Activated CD8-positive, alpha-beta T cell treated with anti-CD3 and anti-CD28 coated beads for 36 hours (primary cell): ENCODE measurements at places on chromosomes 4 and X. TPM values are rescaled to one million over a fixed set of nuclear protein-coding genes. Genes with fewer than 3 reads are reported as not detected.

GRCh38 chr4:165872461-165873297 is at the start of gene TLL1:
Gene TLL1, plus strand, starts transcription at chr4:165873237. Its CDS starts 668 bp downstream, at chr4:165873905.
- DNase-seq: no peak

- DNase-seq: no peak
Observed at GRCh38 chrX:17021851-17022604, 75.6 kb downstream of the REPS2 start.

DNA sequence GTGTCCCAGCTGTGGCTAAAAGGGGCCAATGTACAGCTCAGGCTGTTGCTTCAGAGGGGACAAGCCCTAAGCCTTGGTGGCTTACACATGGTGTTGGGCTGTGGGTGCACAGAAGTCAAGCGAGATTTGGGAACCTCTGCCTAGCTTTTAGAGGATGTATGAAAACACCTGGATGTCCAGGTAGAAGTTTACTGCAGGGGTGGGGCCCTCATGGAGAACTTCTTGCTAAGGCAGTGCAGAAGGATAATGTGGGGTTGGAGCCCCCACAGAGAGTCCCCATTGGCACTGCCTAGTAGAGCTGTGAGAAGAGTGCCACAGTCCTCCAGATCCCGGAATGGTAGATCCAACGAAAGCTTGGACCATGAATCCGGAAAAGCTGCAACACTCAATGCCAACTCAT is 40.5 kb downstream of the UBA6 start:
- no peak for DNase-seq

- DNase-seq: no peak
Observed at GRCh38 chr4:96016634-96017299, 176.9 kb downstream of the PDHA2 start.

DNA sequence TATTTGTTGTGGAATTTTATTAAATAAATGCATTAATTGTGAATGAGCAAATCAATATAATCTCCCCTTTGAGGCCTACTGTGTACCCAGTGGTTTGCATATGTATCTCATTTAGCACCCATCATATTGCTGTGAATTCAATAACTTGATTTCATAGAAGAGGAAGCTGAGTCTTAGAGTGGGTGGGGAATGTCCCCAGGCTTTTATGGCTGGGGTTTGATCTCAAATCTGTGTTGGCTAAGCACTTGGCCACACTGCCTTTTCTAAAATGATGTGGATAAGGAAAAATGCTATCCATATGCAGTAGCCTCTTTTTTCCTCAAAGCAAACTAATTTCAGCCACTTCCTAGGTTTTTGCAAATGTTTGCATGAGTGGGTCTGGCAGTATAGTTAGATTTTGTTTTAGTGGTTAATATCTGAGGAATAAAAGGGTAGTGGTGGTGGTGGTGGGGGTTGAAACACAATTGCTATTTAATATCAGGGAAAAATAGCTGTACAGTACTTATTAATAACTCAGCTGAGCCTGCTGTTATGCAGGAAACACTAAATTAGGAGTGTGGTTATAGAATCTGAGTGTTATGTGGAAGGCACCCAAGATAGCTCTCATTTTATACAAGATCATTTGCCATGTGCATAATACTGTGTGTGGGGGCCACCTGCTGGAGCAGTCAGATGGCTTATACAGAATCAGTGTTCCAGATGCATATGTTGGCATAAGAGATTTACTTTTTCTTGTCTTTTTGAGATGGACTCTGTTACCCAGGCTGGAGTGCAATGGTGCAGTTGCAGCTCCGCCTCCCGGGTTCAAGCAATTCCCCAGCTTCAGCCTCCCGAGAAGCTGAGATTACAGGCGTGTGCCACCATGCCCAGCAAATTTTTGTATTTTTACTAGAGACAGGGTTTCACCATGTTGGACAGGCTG is 108.0 kb downstream of the TMEM131L start:
- peak; percentile 80 for DNase-seq

DNA sequence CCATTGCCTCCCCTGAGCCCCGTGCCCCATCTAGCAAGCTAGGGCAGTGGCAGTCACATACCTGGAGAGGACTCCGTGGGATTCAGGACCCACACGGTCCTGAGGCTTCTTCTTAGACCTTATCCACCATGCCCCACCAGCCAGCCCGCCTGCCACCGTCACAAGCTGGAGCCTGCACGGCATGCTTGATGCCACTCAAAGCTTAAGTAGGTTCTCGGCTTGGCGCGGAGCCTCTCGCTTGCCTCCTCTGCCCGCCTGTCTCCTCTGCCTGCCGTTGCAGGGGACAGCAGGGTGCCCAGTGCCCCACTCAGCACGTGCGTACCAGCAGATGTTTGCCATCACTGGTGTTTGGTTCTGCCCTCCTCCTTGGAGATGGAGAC is 14.1 kb downstream of the PSAPL1 start:
- no peak for DNase-seq

DNA sequence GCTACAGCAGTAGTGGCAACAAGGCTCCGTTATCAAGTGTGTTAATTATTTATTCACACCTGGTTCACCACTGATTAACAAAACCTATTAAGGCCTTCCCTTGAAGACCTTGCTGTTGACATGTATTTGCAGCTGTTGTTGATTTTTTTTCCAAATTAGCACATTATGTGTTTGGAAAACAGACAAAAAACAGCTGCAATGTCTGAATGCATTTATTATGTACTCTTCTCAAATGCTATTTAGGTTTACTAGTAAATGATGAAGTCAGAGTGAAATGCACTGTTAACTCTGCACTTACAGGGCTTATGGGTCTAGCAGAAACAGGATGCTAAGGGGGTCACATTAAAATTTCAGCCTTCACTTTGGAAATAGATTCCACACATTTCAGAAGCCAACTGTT is 99.5 kb upstream of the PCDH7 start:
- no peak for DNase-seq

DNA sequence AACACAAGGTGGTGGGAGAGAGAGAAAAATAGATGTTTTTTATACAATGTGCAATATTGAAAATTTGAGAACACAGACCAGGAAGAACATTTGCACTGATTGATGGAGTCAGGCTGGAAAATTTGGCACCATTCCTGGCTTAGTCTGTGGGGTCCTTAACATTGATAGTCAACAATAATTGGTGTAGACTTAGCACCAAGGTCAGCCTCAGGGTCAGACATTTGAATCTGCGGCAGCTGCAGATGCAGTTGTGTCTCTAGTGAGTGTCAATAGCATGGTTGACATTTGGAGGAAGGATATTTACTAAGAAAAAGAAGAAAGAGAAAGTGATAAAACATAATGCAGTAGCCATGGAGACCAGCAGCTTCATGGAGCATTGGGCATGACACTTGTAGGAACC is 31.5 kb upstream of the GLRA3 start:
- no peak for DNase-seq

- no peak for DNase-seq
Observed at GRCh38 chr4:17707671-17708070, 73.8 kb downstream of the FAM184B start.

GRCh38 chrX:54177306-54177705 is 5.7 kb downstream of the FAM120C start:
- no peak for DNase-seq

GRCh38 chr4:66688674-66689073 is 856.6 kb downstream of the CENPC start:
- DNase-seq: no peak

GRCh38 chrX:72045552-72046277 is 86.0 kb downstream of the RTL5 start:
- DNase-seq: no peak

DNA sequence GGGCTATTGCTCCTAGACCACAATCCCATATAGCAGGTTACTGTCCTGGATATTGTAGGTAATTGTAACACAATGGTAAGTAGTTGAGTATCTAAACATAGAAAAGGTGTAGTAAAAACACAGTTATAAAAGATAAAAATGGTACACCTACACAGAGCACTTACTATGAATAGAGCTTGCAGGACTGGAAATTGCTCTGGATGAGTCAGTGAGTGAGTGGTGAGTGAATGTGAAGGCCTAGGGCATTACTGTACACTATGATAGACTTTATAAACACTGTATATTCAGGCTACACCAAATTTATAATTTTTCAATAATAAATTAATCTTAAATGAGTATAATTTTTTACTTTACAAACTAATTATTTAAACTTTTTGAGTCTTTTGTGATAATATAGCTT is 425.7 kb downstream of the PABPC4L start:
- DNase-seq: no peak

GRCh38 chr4:139227729-139228404 is 50.8 kb upstream of the ELF2 start:
- DNase-seq: peak; percentile 9

DNA sequence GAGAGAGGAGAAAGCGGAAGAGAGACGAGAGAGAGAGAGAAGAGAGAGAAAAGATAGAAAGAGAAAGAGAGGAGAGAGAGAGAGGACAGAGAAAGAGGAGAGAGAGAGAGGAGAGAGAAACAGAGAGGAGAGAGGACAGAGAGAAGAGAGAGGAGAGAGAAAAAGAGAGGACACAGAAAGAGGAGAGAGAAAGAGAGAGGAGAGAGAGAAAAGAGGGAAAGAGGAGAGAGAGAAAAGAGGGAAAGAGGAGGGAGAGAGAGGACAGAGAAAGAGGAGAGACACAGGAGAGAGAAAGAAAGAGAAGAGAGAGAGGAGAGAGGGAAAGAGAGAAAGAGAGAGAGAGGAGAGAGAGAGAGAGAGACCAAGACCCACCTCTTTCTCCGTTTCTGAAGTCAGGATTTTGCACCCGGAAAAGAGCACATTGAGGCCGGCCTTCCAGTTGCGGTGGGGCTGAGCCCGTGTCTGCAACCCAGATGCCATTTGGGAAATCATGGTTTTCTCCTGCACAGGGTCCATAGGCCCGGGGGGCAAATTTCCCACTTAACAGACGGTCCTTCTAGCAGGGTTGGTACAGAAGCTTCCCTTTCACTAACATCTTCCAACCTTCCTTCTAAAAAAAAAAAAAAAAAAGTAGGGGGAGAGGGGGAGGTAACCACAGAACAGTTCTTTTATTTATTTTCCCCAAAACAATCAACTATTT is 60.9 kb downstream of the CRLF2 start:
- no peak for DNase-seq

- no peak for DNase-seq
Observed at GRCh38 chrX:152902502-152902820, 4.6 kb downstream of the ZNF185 start.

GRCh38 chrX:4550018-4550417 is 836.6 kb upstream of the PRKX start:
- no peak for DNase-seq

GRCh38 chr4:87423317-87424098 is 1.1 kb downstream of the NUDT9 start:
- DNase-seq: no peak

DNA sequence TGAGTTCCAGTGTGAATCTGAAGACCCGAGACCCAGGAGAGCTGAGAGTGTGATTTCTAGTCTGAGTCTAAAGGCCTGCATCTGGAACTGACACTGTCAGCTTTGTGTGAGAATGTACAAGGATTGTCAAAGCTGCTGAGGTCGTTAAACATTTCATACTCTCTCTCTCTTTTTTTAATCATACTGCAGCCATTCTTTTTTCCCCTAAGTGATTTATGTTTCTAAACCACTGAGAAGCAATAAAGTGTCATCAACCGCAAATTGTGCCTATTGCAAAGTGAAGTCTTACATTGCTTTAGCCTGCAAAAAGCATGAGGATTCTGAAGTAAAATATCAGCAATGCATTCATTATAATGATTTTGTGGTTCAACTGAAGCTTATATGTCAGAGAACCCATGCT is 106.0 kb downstream of the ASMT start:
- no peak for DNase-seq

- no peak for DNase-seq
Observed at GRCh38 chrX:3141031-3141430, 99.8 kb downstream of the ARSF start.

- DNase-seq: no peak
Observed at GRCh38 chr4:7121866-7122653, 54.2 kb upstream of the GRPEL1 start.

DNA sequence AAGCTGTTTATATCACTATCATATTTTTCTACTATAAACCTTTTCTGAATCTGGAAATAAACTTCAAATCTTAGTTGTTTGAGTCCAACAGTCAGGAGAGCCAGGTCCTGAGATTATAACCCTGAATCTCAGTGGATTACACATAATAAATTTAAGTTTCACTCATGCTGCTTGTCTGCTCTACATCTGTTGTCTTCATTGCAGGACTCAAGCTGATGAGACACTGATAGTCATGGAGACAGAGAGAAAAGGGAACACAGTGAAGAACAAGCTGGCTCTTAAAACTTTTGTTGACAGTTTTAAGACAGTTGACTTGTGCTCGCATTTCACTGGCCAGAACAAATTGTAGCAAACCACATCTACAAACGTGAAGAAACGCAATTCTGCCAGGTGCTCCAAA is 327.0 kb upstream of the CTSO start:
- DNase-seq: no peak

- no peak for DNase-seq
Observed at GRCh38 chrX:73765776-73766430, 202.9 kb downstream of the CHIC1 start.

DNA sequence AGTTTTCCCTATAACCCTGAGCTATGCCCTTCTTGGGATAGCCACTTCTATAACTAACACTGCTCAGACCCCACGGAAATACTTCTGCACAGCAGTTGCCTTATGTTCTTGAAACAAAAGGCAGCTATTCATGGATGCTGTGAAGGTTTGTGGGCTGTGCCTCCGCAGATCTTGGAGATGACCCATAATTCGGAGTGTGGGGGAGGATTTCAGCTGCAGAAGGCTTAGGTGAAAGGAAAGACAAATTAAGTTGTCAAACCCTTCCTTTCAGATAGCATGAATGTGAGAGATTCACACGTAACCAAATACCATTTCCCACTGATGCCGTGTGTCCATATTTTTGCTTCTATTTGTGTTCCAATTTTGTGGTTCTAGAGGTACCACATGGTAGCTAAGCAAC is 38.1 kb upstream of the NYX start:
- DNase-seq: no peak

GRCh38 chr4:122674371-122674770 is 53.5 kb upstream of the IL21 start:
- DNase-seq: no peak

The CSTF2 gene
- total RNA-seq: 42.0 TPM

The NALF2 gene
- total RNA-seq: 0.13 TPM

The GLRA3 gene
- not detected for total RNA-seq

The TMSB15C gene
- total RNA-seq: 2.0 TPM

The IL3RA gene
- not detected for total RNA-seq

The CT47A7 gene
- not detected for total RNA-seq

The MTMR8 gene
- total RNA-seq: 4.8 TPM

The ZAR1 gene
- not detected for total RNA-seq

The PRSS12 gene
- total RNA-seq: not detected

The SH2D1A gene
- total RNA-seq: 40.9 TPM

The USP51 gene
- 1.2 TPM for total RNA-seq

The PLAC1 gene
- total RNA-seq: not detected

The CENPVL3 gene
- 0.27 TPM for total RNA-seq

The SPANXC gene
- total RNA-seq: not detected

The HAND2 gene
- total RNA-seq: not detected
